ENCODE measurements at places on chromosomes 1 and 21.

GRCh38 chr1:40637470-40638007 is 27.9 kb downstream of the RIMS3 start:
- DNase-seq: no peak

- no peak for DNase-seq
Observed at GRCh38 chr1:114022877-114023276, 43.6 kb downstream of the OLFML3 start.

- DNase-seq: no peak
Observed at GRCh38 chr1:86765073-86765472, 60.7 kb downstream of the SH3GLB1 start.

DNA sequence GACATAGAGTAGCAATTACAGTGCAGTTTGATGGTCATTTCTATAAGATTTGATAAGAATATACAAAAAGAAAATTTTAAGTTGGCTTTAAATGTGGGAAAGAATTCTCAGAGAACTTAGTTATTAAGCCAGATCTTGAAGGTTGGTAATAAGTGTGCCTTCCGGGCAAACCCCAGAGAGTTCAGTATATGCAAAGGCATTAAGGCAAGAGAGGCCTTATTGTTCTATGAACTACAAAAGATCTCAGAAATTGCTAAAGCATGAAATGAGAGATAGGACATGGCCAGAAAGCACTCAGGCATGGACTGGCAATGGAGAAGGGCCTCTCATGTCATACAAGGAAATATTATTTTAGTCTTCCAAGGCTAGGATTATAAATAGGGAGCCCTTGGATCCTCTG is 390.2 kb upstream of the C1orf87 start:
- no peak for DNase-seq

DNA sequence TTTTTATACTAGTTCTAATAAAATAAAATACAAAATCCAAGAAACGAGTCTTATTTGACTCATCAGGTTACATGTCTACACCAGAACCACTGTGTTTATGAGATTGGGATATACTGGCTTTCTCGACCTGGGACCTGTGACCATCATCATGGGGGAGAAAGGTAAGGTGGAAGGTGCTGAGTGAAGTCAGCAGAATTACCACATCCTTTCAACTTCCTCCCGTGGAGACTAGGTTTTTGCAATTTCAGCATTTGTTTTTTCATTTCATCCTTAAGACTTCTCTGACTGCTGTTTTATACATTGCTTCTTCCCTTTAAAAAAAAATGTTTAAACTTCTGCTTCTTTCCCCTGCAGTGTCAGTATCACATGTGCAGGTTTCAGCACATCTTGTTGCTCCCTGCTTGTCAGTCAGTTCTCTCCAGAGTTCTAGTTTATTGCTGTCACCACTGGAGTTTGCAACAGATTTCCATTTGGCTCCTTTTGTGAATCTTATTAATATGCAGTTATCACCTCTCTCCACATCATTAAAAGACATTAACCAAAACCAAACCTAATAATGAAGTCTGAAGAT is 60.4 kb upstream of the HAO2 start:
- DNase-seq: no peak
